CD4-positive, alpha-beta T cell treated with Interleukin-17A for 1 hour (primary cell): ENCODE measurements at places on chromosomes 2 and 18.

DNA sequence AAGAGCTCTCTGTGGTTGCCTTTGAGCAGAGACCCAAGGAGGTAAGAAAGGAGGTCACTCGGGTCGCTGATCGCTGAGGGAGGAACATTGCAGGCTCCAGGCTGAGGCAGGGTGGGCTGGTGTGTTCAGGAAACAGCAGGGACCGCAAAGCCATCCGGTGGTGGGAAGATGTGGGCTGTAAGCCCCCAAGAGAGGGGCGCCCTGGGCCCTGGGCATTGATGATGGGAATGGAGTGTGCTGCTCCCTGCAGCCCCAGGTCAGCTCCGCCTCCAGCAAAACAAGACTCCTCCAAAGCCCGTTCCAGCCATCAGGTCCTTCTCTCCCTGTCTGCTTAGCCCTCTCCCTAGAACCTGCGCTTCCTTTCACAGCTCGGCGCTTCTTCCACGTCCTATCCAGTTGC, 229.7 kb downstream of the KLHL29 start:
- no peak for DNase-seq

DNA sequence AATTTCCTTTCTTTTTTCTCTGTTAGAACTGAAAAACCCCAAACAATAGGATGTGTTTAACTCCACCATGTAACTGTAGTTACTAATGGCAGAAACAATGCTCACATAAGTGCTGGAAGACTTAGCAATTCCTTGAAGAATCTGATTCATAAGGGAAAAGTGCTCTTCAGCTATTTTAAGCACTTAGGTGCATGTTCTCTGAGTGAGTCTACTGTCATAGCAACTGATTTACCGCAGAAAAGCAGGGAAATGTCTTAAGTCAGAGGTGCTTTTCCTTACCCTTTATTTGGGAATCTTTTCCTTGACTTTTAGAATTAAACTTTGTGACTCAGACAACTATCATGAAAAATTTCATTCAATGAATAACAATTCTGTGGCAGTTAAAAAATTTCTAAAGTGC, 65.4 kb upstream of the NABP1 start:
- DNase-seq = no peak

GRCh38 chr2:48319863-48320262, 210.1 kb upstream of the STON1 start:
- DNase-seq = no peak

- peak; percentile 52 for DNase-seq
These were observed 7.9 kb downstream of the CROCC2 start for GRCh38 chr2:240913810-240914644.

GRCh38 chr2:169330555-169331198, 31.7 kb downstream of the LRP2 start:
- no peak for DNase-seq

DNA sequence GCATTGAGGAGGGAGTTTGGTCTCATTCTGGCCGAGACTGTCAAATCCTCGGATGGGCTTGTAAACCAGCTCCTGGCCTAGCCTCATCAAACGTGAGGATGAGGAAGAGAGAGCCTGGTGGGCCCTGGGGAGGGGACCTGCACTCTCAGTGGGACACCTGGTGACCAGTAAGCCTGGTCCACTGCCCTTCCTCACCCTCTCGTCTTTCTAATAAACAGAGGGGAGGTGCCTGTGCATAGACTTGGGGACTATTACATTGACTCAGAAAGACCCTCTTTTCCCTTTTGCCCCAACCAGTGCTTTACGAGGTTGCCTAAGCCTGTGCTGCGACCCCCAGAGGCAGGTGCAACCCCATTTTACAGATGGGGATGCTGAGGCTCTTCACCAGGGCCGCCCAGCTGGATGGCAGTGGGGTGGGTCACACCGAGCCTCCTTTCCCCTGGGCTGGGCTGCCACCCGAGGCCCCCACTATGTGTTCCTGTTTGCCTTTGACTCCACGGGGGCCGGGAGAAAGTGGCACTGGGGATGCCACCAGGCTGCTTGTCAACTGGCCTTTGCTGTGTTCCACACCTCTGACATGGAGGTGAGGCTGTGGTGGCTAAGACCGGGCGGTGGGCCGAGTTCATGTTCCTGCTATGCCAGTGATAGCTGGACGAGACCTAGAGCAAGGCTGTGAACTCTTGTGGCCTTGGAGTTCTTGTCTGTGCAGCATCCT, 85.9 kb downstream of the GLI2 start:
- DNase-seq = no peak

GRCh38 chr2:199596549-199596948, 138.8 kb upstream of the SATB2 start:
- DNase-seq = no peak
